ENCODE measurements at places on chromosomes 6 and 20. TPM values are rescaled to one million over a fixed set of nuclear protein-coding genes. Genes with fewer than 3 reads are reported as not detected.

Gene ACTL10
- total RNA-seq, result 2.7 TPM

Gene C6orf163
- total RNA-seq, result 0.77 TPM

Gene RBPJL
- not detected for total RNA-seq

Gene IYD
- not detected for total RNA-seq

Gene PRL
- total RNA-seq, result not detected

Gene PARD6B
- 1.7 TPM for total RNA-seq

Gene NKX2-4
- total RNA-seq, result not detected

Gene SLA2
- under 0.01 TPM for total RNA-seq

Gene BEND3
- 2.5 TPM for total RNA-seq

Gene MATN4
- total RNA-seq, result not detected

Gene ID1
- 84.8 TPM for total RNA-seq

Gene NEURL2
- total RNA-seq, result 5.1 TPM

Gene HLA-DQA1
- not detected for total RNA-seq

Gene PPP1R3G
- total RNA-seq, result 8.7 TPM

Gene NKX2-2
- not detected for total RNA-seq

Gene CCN6
- total RNA-seq, result not detected

Gene LZTS3
- total RNA-seq, result 8.2 TPM

Gene OPRL1
- total RNA-seq, result 0.19 TPM

Gene PDYN
- not detected for total RNA-seq

Gene C6orf89
- total RNA-seq, result 40.6 TPM

Gene SLC35D3
- under 0.01 TPM for total RNA-seq

Gene CLPSL1
- not detected for total RNA-seq

Gene TP53TG5
- total RNA-seq, result not detected

Gene ANKEF1
- total RNA-seq, result 0.96 TPM

Gene SESN1
- total RNA-seq, result 19.2 TPM

Gene KCNK5
- not detected for total RNA-seq

Gene SEMG2
- total RNA-seq, result not detected

Gene NPEPL1
- 21.4 TPM for total RNA-seq

Gene DEFB132
- total RNA-seq, result not detected

Gene CCN5
- under 0.01 TPM for total RNA-seq

Gene SLC32A1
- under 0.01 TPM for total RNA-seq

Gene VSTM2L
- total RNA-seq, result 3.7 TPM

Gene BPIFB1
- not detected for total RNA-seq

Gene SLC22A2
- under 0.01 TPM for total RNA-seq

Gene TSPO2
- total RNA-seq, result not detected

Gene TRIM15
- total RNA-seq, result not detected

Gene SLC35B3
- total RNA-seq, result 19.7 TPM

Gene ENPP5
- 5.6 TPM for total RNA-seq
